ENCODE measurements at places on chromosomes 4 and X.

- no peak for DNase-seq
Observed at GRCh38 chrX:15985937-15986336, 131.3 kb upstream of the AP1S2 start.

DNA sequence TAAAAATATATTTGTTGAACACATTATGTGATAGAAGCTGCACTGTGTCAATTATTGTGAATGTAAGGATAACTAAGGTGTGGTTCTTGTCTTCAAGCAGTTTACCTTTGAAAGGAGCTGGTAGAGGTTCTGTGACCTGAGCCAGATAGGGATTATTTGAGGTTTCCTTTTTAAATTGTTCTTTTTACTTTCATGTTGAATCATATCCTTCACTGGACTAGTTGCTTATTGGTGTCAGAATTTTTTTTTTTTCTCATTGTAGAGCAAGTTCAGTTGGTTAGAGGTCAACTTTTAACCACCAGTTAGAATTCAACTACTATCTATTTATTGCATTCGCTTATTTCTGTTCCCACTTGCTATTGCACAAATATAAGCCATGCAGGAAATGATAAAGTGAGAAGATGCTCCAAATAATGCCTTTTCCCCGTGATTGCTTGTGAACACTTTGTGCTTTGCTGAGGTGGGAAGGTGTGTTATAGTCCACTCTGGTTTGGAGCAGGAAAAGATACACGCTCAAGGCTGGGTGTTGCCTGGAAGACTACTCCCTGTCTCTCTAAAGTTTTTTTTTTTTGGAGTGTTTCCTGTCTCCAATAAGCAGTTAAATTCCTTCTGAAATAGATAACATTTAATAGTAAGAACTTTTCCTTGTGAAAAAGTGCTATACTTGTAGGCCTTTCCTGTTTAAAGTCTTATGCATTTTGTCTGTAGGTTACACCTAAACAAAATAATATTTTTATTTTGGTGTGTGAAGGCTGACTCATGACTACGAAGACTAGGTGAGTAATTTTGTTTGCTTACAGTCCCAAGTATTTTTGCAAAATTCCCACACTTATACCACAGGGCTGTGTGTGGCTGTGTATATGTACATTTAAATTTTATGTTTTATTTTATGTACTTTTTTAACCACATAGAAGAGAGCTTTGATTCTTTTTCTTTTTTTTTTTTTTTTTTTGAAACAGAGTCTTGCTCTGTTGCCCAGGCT, 83.8 kb upstream of the LCORL start:
- DNase-seq, result no peak

- no peak for DNase-seq
Observed at GRCh38 chrX:118038614-118039365, 77.8 kb downstream of the KLHL13 start.

- no peak for DNase-seq
Observed at GRCh38 chr4:173301518-173302201, 32.5 kb downstream of the HMGB2 start.

GRCh38 chrX:147173594-147173993, 359.1 kb upstream of the CXorf51A start:
- DNase-seq, result no peak

- no peak for DNase-seq
Observed at GRCh38 chr4:109215506-109215905, 87.0 kb downstream of the COL25A1 start.

DNA sequence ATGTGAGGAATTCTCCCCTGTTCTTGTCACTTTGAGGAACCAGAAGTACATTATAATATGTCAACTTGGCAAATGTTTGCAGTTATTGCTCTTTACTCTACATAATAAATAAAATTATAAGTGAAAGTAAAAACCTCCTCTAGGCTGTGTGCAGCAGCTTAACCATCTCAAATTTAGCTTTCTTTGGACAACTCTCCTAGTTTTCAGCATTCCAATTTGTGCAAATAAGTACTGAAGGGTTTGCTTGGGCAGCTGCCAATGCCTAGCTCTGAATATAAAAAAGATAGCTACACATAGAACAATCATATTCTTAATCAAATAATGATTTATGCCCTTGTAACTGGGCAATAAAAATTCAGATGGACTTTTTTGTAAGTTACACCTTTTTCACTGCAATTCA, 82.5 kb downstream of the GASK1B start:
- DNase-seq, result no peak

DNA sequence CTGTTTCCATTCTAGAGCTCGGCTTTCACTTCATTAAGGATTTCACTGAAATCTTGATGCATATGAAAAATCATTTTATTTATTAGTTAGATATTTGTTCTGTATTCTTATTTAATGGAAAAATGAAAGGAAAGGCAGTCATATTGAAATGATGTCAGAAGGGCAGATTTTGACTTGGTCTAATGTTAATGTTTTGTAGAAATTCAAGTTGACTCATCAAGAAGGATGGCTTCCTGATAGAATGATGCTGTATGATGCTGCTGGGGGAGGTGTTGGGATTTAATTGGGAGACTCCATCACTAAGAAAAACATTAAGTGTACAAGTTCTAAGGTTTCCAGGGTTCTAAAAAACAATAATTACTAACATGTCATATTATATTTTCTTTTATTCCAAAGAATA, 204.8 kb downstream of the PDGFC start:
- DNase-seq, result no peak

DNA sequence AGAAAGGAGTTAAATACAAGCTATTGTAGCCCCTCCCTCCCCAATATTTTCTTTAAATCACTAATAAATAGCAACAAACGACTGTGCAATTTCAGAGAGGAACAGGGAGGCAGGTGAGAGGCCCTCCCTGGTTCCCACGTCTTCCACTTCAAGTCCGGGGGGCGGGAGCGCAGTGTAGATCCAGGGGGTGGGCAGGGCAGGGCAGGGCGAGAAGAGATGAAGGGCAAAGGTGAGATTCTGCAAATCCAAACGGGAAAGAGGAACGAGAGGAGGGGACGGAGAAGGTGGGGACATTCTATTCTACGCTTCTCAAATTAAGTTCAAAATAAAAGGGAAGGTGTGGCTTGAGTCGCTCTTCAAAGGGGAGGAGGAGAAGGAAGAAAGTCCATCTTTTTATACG, 6.8 kb downstream of the NKX6-1 start:
- DNase-seq, result no peak

GRCh38 chr4:110268352-110268751, 69.9 kb upstream of the ELOVL6 start:
- DNase-seq, result no peak

DNA sequence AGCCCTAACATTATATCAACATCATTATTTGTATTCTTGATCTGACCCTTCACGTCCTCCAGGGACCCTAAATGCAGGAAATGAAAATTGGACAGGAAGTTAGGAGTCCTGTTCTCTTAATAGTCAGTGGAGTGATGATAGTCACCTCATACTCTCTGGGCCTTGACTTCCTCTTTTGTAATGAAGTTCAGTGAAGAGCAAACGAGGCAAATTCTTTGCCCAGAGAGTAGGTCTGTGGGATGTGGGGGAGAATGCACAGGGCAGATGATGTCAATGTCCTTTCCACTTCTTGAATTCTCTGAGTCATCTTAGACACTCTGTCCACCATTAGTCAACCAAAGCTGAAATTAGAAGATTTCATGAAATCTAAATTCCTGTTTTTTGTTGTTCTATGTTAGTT, 17.1 kb upstream of the GPRIN3 start:
- DNase-seq, result no peak

- no peak for DNase-seq
Observed at GRCh38 chr4:526189-526909, 27.3 kb downstream of the PIGG start.

GRCh38 chr4:77827343-77827742, 8.2 kb upstream of the CNOT6L start:
- DNase-seq, result no peak
